Stimulated activated CD4-positive, alpha-beta T cell treated with anti-CD3 and anti-CD28 coated beads, TNF-alpha, amount 100 ng/mL, for 1 hour (primary cell): ENCODE measurements at places on chromosomes 13 and 19.

DNA sequence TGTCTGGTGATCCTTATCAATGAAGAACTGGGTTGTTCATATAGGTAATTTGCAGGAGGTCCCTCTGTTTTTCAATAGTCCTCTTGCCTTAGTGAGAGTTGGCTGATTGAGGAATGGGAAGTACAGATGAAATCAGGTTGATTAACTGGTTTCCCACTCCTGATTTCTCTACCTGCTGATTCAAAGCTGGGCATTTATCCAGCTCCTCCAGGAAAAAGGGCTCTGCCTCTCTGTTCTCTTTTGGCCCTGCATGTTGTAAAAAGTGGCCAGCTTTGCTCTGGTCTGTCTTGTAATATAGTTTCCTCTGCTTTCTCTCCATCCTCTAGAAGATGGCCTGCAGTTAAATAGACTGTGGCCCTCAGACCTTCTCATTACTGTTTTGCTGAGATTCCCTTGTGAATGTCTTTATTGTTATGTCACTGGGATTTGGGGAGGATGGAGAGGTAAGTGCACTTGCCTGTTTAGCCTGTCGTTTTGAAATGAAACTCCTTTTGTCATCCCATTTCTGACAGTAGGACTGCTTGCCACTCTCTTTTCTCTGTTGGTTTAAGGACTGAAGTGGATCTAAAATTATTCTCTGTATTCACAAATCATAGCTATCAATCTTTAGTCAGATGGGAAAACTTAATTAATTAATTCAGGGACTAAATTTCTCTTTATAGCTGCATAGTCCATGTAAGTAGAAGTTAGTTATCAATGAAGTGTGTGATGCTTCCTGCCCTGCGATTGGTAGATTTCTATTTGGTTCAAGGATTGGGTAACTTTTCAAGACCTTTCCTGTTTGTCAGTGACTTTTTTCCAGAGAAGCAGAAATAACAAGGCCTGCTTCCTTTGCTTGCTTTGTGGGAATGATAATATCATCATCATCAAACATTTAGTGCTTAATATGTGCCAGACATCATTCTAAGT lies 28.5 kb downstream of the GARRE1 start:
- DNase-seq = no peak

DNA sequence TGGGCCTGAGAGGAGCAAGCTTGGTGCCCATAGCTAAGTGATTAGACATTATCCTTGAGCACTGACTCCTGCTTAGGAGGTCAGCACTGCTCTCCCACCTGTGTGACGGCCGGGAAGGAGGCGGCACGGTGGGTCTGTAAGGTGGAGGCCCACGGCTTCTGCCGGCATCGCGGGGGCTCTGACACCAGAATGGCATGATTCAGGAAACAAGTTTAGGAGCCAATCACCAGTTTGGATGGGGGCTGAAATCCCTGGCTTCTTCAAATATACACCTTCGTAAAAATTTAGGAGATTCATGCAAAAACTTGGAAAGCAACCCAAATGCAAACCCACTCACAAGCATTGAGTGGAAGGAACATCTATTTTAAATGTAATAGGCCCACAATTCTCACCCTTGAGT lies 307.3 kb upstream of the TSHZ3 start:
- DNase-seq = no peak

DNA sequence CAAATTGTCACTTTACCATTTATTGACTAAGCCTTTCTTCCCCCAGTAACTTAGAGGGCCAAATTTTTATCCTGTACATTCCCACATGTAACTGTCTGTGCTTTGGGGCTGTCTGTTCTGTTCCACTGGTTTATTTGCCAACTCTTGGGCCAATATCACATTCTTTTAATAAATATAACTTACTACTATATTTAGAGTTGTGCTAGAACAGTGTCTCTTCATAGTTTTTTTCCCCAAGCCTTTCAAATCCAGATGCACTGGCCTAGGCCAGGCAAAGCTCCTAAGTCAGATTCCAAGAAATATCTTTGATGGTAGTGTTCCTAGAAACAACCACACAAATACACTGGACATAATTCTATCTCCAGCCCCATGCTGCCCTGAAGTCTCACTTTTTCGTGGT lies 16.0 kb upstream of the CEBPG start:
- no peak for DNase-seq

GRCh38 chr13:26459276-26460131 lies 98.0 kb upstream of the WASF3 start:
- DNase-seq = no peak

GRCh38 chr13:31131470-31131961 lies 30.2 kb downstream of the HSPH1 start:
- no peak for DNase-seq

DNA sequence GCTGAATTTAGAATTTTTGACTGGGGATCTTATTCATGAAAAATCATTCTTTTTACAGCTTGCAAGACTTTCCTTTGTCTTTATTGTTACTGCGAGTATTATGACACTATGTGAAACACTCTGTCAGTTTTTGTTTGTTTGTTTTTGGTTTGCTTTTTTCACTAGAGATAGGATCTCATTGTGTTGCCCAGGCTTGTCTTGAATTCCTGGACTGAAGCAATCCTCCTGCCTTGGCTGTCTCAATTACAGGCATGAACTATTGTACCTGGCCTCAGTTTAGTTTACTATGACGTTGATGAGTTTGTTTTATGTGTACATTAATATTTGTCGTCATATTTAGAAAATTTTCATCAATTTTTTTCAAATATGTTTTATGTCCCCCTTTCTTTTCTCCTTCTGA lies 1030.0 kb upstream of the PRR20A start:
- DNase-seq = no peak

- no peak for DNase-seq
These were observed 5.5 kb upstream of the GPATCH1 start for GRCh38 chr19:33075519-33075918.

- no peak for DNase-seq
These were observed 33.3 kb upstream of the CEACAM21 start for GRCh38 chr19:41542622-41543021.

DNA sequence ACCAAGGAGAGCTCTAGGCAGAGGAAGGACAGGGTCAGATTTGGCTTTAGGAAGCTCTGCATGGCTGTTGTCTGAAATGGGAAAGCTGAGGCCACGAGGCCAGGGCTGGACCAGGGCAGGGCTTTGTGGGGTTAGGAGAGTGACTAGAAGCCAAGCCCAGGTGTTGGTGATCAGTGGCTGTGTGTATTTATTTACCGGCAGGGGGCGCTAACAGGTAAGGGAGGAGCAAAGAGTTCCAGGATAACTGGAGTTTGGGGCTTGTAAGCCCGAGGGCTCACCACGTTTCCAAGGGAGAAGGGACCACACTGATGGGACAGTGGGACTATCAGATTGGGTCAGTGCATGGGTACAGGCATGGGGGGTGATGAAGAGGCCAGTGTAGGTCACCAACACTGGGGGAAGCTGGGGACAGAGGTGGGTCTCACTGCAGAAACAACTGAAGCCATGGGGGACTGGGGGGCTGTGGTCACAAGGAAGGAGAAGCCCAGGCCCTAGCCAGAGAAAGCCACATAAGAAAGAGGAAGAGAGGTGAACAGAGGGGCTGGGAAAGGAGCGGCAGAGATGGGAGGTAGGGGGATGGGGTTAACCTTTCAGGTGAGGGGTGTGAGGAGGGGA lies 3.9 kb downstream of the TMEM147 start:
- peak; percentile 25 for DNase-seq

- DNase-seq = no peak
These were observed 760.7 kb upstream of the SLITRK6 start for GRCh38 chr13:86559901-86560300.

DNA sequence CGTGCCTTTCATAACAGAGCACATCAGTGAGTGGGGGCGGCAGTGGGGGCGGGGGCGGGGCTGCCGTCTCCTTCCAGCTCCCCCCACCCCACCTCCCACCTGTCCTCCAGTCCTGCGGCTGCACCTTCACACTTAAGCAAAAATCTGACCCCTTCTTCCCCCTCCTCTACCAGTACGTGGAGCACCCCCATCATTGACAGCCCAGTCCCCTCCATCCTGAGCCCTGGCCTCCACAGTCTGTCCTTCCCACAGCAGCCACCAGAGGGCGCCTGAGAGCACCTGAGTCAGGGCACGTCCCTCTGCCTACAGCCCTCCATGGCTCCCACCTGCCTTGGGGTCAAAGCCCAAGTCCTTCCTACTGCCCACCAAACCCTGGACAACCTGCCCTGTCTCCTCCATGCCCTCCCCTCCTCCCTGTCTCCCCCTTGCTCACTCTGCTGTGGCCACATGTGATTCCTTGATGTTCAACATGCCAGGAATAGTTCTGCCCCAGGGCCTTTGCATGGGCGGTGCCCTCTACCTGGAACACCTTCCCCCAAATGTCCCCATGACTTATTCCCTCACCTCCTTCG lies 4.0 kb downstream of the EBI3 start:
- DNase-seq = peak; percentile 61

DNA sequence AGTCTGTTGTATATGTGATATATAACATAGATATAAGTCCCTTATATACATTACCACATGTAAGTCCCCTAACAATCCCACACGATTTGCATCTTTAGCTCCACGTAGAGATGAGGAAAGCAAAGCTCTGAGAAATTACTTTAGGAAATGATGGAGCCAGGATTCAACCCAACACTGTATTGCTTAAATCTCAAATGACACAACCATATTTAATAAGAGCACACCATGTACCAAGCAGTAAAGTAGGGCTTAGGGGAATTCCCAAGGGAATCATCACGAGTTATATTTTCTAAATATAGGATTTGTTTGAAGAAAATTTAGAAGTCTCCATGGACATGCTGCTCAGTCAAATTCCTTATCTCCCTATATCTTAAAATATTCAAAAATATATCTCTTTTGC lies 61.3 kb upstream of the POMP start:
- DNase-seq = no peak

GRCh38 chr13:27636589-27637288 lies 15.0 kb downstream of the POLR1D start:
- DNase-seq = no peak

DNA sequence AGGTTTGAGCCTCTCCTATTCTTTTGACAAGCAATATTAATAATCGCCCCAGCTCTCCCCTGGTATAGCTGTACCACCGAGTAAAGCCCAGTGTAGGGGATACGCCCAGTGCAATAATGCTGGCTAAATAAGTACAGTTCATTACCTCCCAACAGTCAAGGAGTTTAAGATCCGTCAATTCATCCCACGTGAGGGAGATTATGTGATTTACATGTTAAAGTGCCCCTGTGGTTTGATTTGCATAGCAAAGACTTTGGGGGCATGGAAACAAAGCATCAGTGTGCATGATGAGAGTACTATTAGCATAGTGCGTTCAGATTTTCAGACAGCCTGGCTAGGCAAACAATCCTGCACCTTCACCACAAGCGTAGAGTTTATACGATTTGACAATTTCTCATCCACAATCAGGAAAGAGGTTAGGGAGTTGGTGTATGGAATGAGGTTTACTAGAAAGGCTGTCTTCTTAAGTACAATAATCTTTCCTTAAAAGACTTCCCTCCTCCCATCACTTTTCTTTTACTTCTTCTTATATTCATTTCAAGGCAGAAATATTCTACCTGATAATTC lies 754.0 kb downstream of the DIAPH3 start:
- DNase-seq = no peak

DNA sequence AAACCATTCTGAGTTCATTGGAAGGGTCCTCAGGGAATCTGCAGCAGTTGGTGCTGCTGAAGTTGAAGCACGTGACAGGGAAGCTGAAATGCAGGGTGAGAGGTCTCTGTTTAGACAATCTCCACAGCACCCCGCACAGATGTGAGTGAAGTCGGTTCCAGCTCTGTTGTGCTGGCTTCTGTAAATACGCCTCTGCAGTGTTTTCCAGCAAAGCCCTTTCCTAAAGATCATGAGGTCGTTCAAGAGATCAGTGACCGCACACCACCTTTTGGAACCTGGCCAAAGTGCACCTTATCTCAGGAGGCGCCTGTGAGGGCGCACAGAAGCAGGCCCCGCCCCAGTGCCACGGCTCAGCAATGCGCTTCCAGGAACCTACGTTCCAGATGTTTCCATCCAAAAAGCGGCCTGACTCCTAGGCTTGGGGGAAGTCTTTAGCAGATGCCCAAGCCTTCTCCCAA lies 10.8 kb downstream of the CUL4A start:
- no peak for DNase-seq

DNA sequence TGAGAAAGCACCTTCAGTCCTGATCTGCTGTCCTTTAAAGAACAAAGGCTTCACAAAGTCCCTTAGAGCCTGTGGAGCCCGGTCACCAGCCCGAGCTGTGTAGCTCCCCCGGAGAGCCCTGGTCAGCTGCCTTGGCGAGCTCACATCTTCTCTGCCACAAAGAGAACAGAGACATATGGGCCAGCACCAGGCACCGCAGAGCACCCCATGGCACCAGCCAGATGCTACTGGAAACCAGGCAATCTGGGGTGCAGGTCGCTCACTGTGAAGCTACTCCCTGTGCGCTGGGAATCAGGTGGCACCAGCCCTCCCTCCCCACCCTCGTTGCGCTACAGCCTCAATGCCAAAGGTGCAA lies 44.3 kb upstream of the F7 start:
- no peak for DNase-seq

GRCh38 chr13:51240178-51240577 lies 18.0 kb downstream of the FAM124A start:
- DNase-seq = no peak

DNA sequence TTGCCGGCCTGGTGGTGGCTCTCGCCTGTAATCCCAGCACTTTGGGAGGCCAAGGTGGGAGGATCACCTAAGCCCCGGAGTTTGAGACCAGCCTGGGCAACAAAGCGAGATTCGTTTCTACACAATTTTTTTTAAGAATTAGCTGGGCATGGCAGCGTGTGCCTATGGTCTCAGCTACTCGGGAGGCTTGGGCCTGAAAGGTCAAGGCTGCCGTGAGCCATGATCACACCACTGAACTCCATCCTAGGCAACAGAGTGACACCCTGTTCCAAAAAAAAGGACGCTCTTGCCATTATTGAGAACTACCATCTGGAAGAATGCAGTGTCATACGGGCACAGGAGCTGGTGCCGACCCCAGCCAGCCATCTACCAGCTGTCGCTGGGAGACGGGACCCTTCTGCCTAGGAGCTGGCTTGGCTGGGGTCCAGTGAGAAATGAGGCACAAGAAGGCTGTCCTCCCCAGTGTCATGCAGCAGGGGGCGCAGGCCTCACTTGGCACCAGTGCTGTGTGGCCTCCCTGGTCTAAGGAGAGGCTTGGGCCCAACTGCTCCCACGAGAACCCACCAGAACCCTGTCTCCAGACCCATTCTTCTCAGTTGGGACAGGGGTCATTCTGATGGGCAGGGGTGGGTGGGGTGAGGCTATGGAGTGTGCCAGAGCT lies 12.2 kb upstream of the RELB start:
- peak; percentile 21 for DNase-seq

DNA sequence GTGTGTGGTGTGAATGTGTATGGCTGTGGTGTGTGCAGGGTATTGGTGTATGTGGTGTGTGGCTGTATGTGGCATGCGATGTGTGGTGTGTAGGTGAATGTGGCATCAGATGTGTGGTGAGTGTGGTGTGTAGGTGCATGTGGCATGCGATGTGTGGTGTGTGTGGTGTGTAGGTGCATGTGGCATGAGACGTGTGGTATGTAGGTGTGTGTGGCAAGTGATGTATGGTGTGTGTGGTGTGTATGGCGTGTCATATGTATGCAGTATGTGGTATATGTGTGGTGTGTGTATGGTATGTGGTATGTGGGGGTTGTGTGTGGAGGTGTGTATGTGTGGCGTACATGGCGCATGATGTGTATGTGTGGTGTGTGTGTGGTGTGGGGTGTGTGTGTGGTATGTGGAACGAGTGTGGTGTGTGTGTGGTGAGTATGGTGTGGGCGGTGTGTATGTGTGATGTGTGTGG lies 63.4 kb downstream of the PEPD start:
- DNase-seq = no peak

GRCh38 chr19:3800996-3801395 lies 14.8 kb upstream of the MATK start:
- no peak for DNase-seq
